Ascending aorta (tissue), 2 donors: ENCODE measurements at places on chromosomes 2 and 18. TPM values are rescaled to one million over a fixed set of nuclear protein-coding genes. Genes with fewer than 3 reads are reported as not detected.

DNA sequence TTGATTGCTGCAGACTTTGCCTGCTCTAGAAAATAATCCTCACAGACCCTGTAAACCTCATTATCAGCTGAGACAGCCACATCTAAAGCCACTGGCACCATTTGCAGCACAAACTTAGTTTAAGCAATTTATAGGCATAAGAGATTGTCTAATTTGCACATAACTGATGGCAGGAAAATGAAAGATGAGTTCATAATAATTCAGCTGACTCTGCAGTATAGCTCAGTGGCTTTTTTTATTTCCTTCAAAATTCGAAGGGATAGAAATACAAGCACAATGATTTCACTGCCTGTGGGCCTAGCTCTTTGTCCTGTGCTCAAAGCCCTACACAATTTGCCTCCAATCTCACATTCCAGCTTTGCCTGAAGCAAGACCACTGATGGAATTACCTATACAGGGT is 341.2 kb downstream of the RAD51AP2 start:
- H3K4me3 ChIP-seq = no peak overlapping the region
- H3K27me3 ChIP-seq = no peaks in the 10 kb centered on the region
- no peaks in the 10 kb centered on the region for H3K4me1 ChIP-seq
- no peak for DNase-seq
- H3K27ac ChIP-seq = no peak overlapping the region

GRCh38 chr2:197985029-197985638 is 180.7 kb downstream of the PLCL1 start:
- H3K4me3 ChIP-seq = no peak overlapping the region
- no peaks in the 10 kb centered on the region for H3K36me3 ChIP-seq
- no peaks in the 10 kb centered on the region for H3K27me3 ChIP-seq
- H3K4me1 ChIP-seq = no peaks in the 10 kb centered on the region
- no peak overlapping the region for H3K27ac ChIP-seq

GALNT3 gene
- 0.64 TPM for total RNA-seq

SATB2 gene
- total RNA-seq = 1.2 TPM

GRCh38 chr2:95208106-95208505 is 785 bp downstream of the ZNF892 start:
- H3K36me3 ChIP-seq = peaks cover 34% of the 10 kb centered on the region
- H3K4me3 ChIP-seq = peak overlapping the region; percentile 52
- H3K27me3 ChIP-seq = no peaks in the 10 kb centered on the region
- no peaks in the 10 kb centered on the region for H3K4me1 ChIP-seq
- no peak overlapping the region for H3K27ac ChIP-seq
